ENCODE measurements at places on chromosomes 3 and 15.

- no peak for DNase-seq
These were observed 2.7 kb downstream of the SST start for GRCh38 chr3:187667526-187667925.

DNA sequence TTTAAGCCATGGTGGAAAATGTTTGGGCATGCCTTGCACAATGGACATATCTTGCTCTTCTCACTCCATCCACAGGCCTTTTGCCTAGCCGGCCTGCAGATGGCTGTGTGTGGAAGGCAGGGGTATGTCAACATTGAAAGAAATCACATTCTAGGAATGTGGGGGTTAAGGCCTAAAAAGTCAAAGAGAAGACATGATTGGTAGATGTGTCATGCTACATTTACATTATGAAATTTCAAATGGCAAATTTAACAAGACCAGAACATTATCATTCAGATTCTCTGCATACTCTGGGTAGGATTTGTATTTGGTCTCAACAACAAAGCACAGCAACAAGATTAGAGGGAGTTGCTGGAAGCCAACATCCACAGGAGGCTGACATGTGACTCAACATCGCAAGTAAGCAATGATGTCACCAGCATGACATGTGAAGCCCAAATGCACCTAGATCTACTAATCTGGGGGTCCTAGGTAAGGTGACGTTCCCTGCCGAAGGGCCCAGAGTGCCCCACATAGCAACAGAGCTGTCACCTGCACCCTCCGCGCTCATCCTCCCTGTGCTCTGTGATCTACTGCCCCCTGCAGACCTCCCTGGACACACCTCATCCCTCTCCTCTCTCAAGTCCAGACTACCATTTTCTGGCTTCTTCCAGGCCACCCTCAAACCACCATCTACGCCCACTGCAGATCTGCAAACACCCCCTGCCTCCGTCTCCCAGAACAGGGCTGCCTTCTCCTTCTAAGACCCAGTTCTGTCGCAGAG lies 39.4 kb downstream of the CLDN18 start:
- no peak for DNase-seq

DNA sequence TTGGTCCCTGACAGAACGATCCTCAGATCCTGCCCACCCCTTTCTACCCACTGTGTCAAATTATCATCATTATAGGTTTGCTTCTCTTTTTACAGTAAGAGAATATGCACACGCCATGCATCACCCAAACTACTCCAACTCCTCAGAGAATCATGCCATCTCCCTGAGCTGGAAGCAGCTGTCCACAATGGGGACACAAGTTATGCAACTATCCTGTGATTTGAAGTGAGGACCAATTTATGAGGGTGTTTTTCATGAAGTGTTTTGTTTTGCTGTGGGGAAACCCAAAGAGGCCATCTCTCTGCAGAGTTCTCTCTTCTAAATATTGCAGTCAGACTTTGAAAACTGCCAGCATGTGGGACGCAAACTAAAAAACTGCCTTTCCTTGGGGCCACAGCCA lies 35.8 kb upstream of the TNFSF10 start:
- DNase-seq, result no peak

DNA sequence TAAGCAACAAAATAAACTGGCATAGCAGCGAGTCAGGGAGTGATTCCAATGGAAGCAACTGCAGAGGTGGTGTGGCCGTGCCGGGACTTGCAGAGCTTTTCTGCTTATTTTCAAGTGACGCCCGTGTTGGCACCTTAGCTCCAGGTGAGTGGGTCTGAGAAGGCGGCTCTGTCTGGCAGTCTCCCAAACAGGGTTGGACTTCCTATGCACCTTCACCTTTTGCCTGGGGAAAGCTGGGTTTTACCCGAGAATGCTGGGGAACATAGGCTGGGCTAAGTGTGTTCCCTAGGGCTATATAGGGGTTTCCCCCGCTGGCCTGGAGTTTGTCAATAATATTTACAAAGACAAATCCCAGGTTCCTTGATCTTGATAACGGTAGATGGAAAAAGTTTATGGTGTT lies 179.9 kb upstream of the TBL1XR1 start:
- DNase-seq, result no peak

GRCh38 chr15:58532126-58532525 lies 100.3 kb downstream of the LIPC start:
- no peak for DNase-seq

- no peak for DNase-seq
These were observed 789.2 kb downstream of the DIPK2A start for GRCh38 chr3:144760831-144761230.

- DNase-seq, result no peak
These were observed 56.2 kb downstream of the EIF3J start for GRCh38 chr15:44593042-44593736.

DNA sequence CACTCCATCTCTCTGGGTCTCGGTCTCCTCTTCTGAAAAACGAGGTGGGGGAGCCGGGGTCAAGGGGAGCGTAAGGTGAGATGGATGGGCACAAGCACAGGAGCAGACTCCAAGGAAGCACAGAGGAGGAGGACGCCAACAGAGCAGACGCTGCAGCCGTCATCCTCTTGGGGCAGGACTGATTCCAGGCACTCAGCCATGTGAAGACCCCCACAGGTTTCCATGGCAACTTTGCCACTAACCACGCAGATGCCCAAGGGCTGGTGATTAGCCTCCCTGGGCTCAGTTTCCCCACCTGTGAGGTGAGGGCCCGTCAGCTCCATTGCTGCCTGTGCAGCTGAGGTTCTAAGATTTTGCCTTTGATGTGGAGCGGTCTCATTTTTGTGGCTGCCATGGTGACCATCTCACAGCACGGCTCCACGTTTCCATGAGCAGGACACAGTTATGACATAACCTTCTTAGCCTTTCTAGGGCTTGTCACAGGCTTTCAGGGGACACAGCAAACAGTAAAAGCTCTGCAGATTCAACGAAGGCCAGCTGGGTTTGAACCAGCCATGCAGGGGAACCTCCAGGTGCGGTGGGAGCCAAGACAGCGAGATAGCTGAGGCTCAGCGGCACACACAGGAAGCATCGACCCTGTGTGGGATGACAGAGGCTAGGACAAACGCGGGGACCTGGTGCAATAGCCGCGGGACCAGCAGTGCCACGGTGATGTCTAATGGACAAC lies 170.3 kb downstream of the NUP210 start:
- no peak for DNase-seq

All from GOT3 (cell line).